Activated CD4-positive, alpha-beta T cell treated with anti-CD3 and anti-CD28 coated beads, Interleukin-2, amount 10 ng/mL, durations not matched to agents 7 days and 5 days (primary cell): ENCODE measurements at places on chromosomes 2 and 18.

- no peak for DNase-seq
Observed at GRCh38 chr2:63853527-63854310, 12.0 kb downstream of the UGP2 start.

DNA sequence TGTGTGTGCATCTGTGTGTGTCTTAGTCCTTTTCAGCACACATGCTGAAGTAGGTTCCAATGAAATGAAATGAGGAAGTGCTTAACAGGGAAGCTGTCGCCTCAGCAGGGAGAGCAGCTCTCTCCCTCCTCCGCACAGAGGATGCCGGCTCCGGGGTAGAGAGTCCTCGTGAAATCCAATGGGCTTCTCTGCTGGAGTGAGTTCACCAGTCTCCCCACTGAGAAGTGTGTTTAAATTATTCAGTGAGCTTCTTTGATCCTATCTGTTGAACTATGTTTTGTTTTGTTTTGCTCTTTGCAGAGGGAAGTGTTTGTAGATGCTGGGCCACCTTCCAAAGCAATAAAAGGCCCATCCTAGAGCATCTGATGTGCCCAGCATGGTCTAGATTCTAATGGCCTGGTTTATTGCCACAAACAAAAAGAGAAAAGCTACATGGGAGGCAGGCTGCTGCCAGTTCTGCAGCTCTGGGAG is 6.7 kb downstream of the PPP1R7 start:
- DNase-seq: no peak

GRCh38 chr2:223859070-223859469 is 21.7 kb upstream of the AP1S3 start:
- DNase-seq: no peak

DNA sequence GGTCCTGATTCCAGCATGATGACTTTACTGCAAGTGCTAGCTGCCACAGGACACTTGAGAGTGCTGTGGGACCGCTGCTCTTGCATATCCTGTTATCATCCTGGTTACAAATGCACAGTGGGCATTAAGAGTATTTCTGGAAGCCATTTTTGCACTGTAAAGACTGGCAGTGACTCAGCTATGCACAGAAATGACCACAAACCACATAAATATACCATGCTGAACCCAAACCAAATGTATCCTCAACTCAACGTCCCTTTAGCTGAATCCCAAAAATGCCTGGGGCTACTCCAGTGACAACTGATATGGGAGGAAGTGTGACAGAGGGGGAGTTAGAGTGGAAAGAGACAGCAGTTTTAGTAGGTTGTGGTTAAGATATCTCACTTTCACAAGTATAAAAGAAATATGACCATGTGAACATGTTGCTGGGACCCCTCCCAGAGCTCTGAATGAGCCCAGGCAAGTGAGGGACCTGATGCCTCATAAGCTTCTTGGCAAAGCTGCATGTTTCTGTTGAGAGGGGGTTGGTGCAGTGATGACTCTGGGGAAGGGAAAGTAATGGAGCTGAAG is 37.3 kb downstream of the RHBDD1 start:
- no peak for DNase-seq

- DNase-seq: no peak
Observed at GRCh38 chr2:10759151-10759714, 37.8 kb downstream of the ATP6V1C2 start.

DNA sequence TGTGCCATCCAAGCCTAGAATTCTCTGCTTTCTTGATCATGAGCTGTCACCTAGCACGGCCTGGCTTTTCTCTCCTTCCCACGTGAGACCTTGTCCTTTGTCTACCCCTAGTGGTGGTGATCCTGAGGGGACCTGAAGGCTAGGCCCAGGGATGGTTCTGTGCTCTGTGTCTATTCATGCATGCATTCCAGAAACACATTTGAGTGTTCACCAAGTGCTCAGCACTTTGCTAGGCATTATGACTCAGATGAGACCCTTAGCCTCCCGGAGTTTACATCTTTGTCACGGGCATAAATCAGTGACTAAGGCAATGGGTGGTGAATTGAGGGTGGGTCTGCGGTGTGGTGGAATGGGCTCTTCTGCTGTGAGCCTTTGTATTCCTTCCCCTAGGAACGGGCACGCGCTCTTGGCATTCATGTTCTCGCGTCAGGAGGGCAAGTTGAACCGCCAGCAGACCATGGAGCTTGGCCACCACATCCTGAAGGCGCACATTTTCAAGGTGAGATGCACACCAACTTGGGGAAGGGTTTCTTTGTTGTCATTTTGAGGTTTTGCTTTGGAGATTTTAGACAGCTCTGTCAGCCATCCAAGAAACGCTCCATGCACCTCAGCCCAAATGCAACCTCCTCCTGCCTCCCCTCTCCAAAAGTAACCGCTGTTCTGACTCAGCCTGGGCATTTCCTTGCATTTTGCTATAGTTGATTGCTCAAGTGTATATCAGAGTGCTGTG is 100.9 kb downstream of the WDSUB1 start:
- peak; percentile 16 for DNase-seq

GRCh38 chr2:134550566-134551164 is 168.1 kb downstream of the TMEM163 start:
- DNase-seq: no peak

DNA sequence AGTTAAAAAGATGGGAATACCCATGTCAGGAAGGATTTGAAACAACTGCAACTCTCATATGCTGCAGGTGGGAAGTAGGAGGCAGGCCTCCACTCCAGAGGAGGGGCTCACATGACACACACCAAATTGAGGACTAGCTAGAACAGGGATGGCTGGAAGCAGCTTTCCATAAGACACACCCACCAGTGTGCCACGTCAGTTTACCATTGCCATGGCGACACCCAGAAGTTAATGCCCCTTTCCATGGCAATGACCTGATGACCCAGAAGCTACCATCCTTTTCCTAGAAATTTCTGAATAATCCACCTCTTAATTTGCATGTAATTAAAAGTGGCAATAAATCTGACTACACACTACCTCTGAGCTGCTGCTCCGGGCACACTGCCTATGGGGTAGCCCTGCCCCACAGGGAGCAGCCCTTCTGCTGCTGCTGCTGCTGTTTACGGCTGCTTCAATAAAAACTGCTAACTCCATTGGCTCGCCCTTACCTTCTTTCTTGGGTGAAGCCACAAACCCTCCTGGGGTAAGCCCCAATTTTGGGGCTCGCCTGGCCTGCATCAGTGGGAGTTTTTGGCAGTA is 89.4 kb downstream of the RRM2 start:
- no peak for DNase-seq

DNA sequence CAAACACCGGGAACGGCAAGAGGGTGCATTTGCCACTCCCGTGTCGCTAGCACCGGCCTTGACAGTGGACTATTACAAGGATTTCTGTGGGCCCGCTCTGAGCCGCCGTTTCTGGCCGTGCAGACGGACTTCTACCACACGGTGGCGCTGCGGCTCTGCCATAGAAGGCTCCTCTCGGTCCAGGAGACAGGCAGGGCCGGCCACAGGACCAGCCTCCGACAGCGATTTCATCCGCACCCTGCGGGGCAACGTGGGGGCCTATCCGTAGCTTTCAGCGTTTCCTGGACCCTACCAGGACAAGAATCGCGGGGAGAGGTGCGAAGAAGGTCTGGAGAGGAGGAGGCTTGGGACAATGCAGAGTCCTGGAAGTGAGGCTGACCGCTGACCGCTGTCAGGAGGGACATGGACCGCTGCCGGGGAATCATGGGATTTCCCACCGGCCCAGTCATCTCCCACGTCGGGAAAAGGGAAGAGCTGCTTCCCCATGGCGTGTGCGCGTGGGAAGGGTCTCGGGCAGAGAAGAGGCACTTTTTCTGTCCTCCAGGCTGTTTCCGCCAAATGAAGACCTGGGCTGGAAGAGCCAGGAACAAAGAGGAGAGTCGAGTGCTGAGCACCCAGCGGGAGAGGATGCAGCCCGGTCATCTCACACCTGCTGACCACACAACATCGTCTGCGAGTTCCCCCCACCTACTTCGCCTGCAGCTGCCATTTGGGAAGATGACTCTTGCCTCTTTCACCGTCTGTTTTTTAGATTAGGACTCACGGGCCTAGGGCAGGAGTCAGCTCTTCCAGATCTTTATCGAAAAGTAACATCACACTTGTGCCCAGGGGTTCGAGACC is 35.5 kb upstream of the HAAO start:
- DNase-seq: peak; percentile 80

DNA sequence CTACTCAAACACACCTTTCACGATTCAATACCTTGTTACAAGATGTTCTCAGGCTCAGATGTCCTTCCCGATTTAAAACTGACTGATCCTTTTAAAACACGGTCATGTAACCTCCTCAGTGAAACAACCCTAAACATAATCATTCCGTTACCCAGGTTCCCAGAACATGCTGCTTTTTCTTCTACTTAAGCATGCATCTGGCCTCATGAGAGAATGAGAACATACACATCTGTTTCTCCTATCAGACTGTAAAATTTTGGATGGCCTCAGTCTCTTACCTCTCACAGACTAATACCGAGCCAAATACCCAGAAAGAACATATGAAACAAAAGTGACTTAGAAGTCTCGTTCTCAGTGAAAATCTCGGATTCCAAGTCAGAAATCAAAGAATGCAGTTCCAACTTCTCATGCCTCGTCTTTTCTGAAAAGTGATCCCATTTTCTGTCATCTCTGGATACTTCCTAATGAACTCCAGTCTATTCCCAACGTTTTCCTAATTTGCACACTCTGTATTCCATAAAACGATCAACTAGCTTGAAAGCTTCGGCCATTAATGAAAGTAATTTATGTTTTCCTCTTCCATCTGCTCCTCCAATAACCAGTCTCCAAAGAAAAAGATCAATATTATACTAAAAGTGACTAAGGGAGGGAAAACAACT is 919 bp downstream of the SF3B1 start:
- no peak for DNase-seq

GRCh38 chr18:62556397-62556796 is 33.6 kb downstream of the ZCCHC2 start:
- DNase-seq: no peak

DNA sequence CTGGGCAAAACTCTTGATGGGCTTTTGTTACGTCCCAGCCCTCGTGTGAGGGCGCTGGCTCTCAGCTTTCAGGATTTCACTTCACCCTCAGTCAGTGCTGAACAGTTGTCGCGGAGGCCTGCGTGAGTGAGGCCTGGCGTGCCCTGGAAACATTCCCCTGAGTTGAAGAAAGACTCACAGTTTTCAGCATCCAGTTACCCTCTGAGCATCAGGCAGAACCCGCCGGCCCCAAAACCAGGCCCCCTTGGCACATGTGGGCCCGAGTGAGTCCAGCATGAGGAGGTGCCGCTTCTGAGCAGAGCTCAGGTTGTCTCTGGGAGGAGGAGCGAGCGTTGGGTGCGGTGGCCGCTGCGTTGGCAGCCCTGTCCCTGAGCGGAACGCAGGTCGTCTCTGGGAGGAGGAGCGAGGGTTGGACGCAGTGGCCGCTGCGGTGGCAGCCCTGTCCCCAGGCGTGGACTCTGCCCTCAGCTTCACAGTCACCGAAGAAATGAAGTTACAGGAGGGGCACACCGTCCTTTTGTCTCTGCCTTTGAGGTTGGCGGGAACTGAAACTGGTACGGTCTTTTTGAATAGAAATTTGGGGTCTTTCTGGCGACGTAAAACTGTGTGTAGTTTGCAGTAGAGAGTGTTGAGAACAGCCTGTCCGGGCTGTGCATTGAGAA is at the start of gene NEU4:
Gene NEU4 (plus strand): TSS at position 473 of the 662 bp plus-strand sequence. CDS start 5,292 bp downstream, outside the sequence.
- DNase-seq: no peak

DNA sequence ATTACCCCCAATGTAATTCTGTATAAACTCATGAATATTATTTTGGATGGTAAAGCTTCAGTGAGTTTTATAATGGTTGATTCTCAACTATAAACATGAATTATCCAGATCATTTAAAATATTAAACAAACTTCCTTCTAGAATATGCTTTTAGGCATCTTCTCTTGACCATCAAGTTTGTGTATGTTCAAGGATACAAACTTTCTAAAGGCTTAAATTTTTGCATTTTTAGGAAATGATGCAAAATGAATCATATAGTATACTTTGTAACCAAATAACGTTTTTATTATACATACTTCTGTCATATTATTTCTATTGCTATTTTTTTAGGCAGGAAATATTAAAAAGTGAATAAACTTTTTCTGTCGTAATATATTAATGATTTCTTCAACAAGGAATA is 62.8 kb downstream of the OSBPL6 start:
- DNase-seq: no peak

DNA sequence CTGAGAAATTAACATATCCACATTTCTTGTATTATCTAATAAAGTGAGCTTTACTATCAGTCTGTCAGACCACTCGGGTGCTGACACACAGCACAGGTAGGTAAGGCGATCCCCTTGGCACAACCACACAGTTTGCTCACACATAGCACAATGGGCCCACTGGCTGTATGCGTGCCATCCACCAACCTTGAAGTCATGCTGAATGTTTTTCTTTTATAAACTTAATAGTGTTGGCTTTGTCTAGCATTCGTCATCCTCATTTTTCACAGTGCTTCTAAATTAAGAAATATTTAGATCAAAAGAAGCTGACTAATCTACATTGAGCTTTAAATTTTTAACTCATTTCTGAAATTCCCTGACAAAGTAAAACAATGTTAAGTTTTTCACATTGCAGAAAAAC is 50.0 kb upstream of the PAPOLG start:
- DNase-seq: no peak

DNA sequence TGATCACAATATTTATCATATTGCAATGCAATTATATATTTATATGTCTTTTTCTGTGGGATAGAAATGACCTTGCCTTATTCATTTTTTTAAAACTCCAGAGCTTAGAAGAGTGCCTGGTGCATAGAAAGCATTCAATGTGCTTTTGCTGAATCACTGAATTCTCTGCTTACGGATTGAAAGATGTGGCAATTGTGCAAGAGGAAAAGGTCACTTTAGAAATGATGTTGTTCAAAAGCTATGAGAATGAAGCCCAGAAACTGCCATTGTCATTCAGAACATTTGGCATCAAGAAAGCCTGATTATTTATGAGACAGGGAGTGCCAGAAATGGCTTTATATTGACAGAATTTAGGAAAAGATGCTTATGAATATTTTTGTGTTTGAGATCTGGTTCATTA is 678.6 kb upstream of the CDH2 start:
- no peak for DNase-seq

- no peak for DNase-seq
Observed at GRCh38 chr2:240131296-240131695, 4.8 kb downstream of the COPS9 start.

GRCh38 chr2:96316999-96317398 is 8.1 kb upstream of the ITPRIPL1 start:
- no peak for DNase-seq

- no peak for DNase-seq
Observed at GRCh38 chr2:108128249-108128648, 111.5 kb upstream of the SULT1C3 start.

- DNase-seq: no peak
Observed at GRCh38 chr2:223414646-223415045, 187.5 kb downstream of the SCG2 start.

- DNase-seq: no peak
Observed at GRCh38 chr2:100283724-100284501, 38.4 kb downstream of the LONRF2 start.

GRCh38 chr2:64635976-64636911 is 17.5 kb downstream of the SERTAD2 start:
- DNase-seq: peak; percentile 8

DNA sequence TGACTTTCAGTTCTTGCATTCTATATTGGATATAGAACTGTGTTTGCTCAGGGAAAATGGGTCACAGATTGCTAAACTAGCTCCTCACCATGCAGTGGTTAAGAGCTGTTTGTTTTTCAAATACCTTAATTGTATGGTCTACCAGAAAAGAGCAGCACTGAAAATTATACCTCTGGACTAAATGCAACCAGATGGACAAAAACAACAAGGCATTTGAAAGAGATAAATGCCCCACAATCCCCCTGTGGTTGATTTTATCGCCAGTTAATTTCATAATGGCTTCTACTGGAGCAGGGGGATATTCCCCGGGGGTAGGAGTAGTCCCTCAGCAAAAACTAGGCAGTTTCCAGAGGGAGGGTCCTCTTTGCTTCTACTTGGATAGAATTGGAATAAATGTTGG is 267.9 kb upstream of the TNP1 start:
- DNase-seq: no peak

GRCh38 chr2:191321861-191322662 is 76.9 kb downstream of the MYO1B start:
- peak; percentile 20 for DNase-seq
